ENCODE measurements at places on chromosomes 7 and 10.

GRCh38 chr10:124997771-124998623 lies 56.1 kb downstream of the ZRANB1 start:
- DNase-seq, result no peak

DNA sequence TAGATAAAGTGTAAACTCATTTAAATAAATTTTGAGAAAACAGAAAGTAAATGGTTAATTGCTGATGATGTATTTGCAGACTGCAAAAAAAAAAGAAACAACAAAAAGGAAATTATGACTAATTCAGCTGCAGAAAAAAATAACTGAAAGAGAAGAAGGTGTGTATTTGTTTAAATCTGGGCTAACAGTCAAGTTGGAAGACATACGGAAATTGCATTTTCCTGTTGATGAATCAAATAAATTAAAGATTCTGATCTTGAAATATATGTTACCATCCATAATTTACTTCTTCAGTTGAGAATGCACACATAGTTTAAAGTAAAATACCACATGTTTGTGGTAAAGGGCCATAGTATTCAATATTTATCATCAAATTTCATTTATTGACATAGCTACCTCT lies 19.3 kb upstream of the ING3 start:
- no peak for DNase-seq

DNA sequence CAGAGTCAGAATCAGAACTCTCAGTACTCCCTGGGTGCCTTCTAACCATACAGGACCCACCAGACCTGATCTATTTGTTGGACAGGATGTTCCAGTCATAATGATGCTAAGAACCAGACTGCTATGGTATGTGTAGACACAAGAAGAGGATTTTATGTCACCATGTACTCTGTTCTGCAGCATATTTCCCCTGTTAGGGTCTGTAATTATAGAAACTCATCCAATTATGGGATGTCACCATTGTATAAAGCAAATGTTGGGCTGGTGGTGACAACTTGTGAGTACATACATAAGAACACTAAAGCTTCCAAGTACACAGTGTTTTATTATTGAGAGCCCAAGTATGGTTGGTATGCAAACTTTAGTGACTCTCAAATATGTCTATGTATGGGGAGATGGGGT lies 67.1 kb upstream of the AGBL3 start:
- no peak for DNase-seq

- DNase-seq, result no peak
Measured at GRCh38 chr7:47444376-47445098, 137.4 kb downstream of the TNS3 start.

GRCh38 chr7:30973791-30974604 lies 10.2 kb downstream of the GHRHR start:
- no peak for DNase-seq

DNA sequence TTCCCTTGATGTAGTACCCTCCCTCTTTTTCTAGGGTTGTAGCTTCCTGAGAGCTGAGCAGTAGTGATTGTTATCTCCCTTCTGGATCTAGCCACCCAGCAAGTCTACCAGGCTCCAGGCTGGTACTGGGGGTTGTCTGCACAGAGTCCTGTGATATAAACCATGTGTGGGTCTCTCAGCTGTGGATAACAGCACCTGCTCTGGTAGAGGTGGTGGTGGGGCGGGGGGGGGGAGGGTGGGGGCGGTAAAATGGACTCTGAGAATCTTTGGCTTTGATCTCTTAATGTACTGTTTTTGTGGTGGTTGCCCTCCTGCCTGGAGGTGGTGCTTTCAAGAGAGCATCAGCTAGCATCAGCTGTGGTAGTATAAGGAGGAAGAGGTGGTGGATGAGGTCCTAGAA lies 302.0 kb upstream of the CHRM2 start:
- no peak for DNase-seq

DNA sequence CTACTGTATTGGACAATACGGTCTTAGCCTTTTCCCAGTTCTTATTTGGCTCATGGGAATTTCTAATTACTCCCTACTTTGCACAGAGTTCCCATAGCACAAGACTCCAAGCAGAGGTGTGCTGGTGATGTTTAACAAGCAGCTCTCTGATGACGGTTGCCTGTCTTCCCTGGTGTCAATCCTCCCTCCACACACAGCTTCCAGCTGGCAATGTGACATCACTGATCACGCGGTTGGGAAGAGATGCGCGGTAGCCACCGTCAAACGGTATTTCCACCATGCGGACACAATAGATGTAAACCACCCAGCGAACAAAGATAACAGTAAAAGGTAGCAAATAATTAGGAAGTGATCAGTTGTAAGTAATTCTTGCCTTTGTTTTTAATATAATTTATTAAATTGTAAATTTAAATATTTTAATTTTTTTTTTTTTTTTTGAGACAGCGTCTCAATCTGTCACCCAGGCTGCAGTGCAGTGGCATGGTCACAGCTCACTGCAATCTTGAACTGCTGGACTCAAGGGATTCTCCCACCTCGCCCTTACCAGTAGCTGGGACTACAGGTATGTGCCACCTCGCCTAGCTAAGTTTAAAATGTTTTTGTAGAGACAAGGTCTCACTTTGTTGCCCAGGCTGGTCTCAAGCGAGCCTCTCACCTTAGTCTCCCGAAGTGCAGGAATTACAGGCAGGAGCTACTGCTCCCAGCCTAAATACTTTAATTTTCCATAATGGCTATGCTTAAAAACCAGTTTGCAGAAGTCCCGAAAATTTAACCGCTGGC lies 36.3 kb upstream of the IL15RA start:
- no peak for DNase-seq

DNA sequence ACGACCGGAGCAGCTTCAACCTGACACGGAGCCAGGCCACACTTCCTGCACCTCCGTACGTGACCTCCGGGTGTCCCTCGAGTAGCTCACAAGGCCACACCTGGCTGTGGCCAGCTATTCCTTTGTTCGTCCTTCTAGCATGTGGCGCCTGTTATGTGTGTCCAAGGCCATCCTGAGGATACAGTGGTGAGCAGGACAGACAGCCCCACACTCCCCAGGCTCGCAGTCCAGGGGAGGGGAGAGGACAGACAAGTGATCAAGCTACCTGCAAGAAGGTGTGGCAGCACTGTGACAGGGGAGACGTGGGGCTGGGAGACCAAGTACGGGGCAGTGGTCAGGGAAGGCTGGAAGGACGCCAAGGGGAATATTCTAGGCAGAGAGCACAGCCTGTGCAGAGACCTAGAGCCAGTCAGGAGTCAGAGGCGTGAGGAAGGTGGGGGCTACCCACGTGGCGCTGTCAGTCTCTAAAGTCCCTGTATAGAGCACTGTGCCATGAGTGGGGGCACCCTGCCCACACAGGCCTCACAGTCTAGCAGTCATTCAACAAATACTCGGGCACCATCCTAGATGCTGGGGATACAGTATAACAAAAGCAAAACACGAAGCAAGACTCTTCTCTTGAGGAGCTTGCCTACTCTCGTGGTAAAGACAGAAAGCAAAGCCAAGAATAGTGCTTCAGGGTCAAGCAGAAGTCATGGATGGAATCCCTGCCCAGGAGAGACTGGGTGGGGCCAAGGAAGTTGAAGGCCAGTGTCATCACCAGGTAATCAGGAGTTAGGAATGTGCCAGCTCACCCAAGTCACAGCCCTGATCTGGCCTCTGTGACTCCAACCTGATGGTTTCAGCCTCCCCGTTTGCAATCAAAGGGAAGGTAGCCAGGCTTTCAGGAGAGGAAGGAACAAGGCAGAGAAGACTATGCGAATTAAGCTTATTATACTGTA lies 58.6 kb downstream of the PROSER2 start:
- no peak for DNase-seq

DNA sequence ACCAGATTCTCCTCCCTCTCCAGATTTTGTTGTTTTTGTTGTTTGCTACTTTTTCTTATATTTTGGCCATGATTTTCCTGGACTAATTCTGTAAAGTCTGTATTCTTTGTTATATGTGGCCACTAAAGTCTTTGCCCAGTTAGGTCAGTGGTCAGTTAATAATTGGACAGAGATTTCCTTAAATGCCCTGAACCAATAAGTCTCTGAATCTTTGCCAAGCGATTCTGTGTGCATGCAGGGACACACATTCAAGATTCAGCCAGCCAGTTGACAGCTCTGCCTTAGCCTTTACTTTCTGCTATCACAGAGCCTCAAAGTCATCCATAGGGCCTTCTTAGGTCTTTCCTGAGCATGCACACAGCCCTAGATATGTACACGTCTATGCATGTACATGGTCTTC lies 11.0 kb upstream of the COL17A1 start:
- DNase-seq, result no peak

DNA sequence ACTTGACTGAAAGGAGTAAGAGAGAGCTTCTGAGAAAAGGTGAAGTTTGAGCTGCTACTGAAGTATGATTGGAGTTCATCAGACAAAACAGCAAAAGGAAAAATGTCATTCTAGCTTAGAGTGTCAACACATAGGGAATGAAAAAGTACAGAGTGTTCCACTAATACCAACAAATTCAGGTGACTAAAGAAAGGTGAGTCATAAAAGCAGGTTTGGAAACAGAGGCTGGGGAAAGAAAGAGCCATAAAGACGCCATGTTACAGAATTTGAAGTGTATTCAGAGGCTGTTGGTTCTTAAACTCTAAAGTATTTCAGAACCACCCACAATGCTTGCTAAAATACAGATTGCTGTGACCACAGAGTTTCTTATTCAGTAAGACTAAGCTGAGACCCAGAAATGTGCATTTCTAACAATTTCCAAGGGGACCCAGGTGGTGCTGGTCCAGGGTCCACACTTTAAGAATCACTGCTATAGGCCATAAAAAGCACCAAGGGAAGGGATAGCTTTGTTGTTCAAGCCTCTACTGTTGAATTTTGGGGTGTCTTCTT lies 143.1 kb downstream of the ELAPOR2 start:
- no peak for DNase-seq

- DNase-seq, result no peak
Measured at GRCh38 chr10:125554016-125554703, 128.8 kb downstream of the TEX36 start.

DNA sequence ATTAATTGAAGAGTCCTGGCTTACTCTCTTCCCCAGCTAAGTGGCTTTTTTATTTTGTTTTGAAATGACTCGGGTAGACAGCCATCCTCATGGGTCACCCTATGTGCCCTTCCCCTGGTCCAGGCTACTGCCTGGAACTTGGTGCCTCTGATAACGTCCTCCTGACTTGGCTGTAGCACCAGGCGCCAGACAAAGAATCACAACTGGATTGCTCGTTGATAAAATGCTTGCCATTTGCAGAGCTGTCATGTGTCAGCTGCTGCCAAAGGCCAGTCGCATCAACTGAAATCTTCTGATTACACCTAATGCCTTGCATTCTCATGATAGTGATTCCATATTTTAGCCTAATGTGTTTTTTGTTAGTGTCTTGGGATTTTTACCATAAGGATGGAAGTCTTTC lies 27.4 kb upstream of the ABLIM1 start:
- no peak for DNase-seq

- no peak for DNase-seq
Measured at GRCh38 chr7:26073041-26073440, 79.0 kb upstream of the NFE2L3 start.

- no peak for DNase-seq
Measured at GRCh38 chr10:110326351-110327032, 21.8 kb upstream of the SMNDC1 start.

DNA sequence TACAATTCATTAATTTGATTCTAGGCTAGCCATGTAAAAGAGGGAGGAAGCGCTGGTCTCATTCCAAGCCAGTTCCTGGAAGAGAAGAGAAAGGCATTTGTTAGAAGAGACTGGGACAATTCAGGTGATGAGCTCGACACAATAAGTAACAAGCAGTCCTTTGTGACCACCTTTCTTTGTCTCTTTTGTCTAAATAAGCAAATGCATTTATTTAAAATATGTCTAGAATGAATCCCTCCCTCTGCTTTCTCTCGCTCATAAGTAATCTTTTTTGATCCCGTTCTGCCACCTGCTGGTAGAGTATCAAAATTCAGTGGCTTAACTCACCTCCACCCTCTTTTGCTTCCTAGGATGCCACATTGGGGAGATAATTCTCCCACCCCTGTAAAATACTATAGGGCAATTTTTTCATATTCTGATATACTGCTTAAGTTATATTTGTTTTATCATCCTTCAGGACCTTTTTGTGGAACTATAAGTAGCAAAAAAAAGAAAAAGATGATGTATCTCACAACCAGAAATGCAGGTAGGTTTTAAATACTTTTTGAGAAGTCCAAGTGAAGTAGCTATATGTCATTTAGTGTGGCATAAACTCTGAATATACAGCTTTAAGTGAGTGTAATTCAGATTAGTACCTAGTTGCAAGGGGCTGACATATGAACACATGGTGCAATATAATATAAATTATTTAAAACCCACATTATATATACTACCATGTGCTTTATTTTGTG lies 91.5 kb downstream of the GSDME start:
- DNase-seq, result peak; percentile 52
